ENCODE measurements at places on chromosomes 6 and 20.

DNA sequence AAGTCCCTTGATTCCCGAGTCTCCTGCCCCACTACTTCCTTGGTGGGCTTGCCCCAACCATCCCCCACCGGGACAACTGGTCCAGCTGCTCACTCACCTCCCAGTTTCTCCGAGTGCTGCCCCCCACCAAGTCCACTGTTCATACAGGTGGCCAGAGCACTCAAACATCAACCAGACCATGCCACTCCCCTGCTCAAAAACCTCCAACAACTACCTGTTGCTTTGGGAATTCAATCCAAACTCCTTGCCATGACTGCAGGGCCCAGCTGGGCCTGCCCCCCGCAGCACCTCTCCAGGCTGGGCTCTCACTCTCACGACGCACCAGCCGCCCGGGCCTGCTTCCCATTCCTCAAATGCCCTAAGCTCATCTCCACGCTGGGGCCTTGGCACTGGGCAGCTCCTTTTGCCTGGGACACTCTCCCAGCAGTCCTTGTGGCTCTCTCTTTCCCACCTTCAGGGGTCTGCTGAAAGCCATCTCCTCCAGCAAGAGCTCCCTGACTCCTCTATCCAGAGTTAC is 97.5 kb downstream of the NFATC2 start:
- no peak for DNase-seq

DNA sequence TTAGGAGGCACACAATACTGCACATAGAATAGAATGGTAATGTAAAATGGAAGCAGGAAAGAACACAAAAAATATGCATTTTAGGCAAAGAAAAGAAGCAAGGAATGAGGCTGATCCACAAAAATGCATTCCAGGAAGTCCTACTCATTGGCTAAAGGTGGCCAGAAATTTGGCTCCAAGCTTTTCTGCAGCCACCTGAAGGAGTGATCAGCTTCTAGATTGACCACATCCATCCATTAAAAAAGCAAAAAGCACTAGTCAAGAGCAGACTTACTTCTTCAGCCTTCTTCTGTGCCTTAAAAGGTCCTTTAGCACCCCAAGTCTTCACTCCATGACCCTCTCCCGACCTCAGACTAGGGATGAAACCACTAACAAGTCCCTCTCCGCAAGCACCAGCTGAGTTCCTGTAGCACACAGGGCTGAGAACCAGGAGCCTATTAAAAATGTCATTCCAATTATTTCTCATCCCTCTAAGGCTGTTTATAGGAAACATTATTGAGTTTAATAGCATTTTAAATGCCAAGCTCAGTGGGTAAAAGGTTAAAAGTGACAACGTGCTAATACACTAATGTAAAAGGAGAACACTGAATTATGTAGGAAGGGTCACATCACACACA is 36.5 kb downstream of the TRAM2 start:
- DNase-seq, result no peak

GRCh38 chr20:58401162-58401561 is 12.1 kb downstream of the VAPB start:
- DNase-seq, result no peak

GRCh38 chr6:112038756-112039430 is 15.0 kb upstream of the CCN6 start:
- no peak for DNase-seq

GRCh38 chr6:132483779-132484679 is 28.9 kb downstream of the STX7 start:
- DNase-seq, result peak; percentile 25

- no peak for DNase-seq
Observed at GRCh38 chr20:44187772-44188709, 1.1 kb upstream of the JPH2 start.

- no peak for DNase-seq
Observed at GRCh38 chr6:42315991-42316970, 98.6 kb upstream of the MRPS10 start.

DNA sequence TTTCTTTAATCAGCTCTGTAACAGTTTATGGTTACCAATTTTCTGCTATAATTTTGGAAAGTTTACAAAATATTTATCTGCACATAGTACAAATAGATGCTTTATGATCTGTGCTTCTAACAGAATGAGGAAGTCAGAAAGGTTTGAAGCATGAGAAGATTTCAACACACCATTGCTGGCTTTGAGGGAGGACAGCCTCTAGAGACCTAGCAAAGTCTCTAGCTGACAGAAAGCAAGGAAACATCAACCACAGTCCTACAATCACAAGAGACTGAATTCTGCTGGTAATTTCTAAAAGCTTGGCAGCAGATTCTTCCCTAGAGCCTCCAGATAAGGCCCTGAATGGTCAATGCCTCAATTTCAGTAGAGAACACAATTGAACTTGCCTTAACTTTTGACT is 750.8 kb upstream of the SLC35B3 start:
- DNase-seq, result no peak

- DNase-seq, result no peak
Observed at GRCh38 chr6:82364087-82365015, 734 bp downstream of the TPBG start.

All from activated T-cell treated with anti-CD3 and anti-CD28 coated beads for 24 hours (primary cell).